ENCODE measurements at places on chromosomes 1 and 21.

GRCh38 chr1:108845991-108846390 lies 10.9 kb downstream of the AKNAD1 start:
- DNase-seq = no peak

DNA sequence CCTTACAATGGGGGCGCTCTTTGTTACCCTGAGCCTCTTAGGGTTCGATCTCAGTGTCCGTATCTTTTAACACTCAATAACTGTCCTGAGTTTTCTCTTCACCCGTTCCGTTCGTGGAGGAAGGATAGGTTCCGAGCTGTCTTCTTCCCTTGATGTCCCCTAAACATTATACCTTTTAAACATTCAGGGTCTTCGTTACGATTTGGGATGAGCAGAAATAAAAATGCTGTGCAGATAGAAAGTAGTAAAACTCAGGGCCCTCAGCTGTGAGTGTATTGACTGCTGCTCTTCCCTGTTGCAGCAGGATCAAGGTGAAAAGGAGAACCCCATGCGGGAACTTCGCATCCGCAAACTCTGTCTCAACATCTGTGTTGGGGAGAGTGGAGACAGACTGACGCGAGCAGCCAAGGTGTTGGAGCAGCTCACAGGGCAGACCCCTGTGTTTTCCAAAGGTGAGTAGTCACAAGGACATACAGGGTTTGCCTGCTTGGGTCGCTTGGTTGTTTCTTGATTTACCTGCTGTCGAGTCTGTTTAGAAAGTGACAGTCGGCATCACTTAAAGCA lies 784 bp downstream of the RPL11 start:
- DNase-seq = no peak

DNA sequence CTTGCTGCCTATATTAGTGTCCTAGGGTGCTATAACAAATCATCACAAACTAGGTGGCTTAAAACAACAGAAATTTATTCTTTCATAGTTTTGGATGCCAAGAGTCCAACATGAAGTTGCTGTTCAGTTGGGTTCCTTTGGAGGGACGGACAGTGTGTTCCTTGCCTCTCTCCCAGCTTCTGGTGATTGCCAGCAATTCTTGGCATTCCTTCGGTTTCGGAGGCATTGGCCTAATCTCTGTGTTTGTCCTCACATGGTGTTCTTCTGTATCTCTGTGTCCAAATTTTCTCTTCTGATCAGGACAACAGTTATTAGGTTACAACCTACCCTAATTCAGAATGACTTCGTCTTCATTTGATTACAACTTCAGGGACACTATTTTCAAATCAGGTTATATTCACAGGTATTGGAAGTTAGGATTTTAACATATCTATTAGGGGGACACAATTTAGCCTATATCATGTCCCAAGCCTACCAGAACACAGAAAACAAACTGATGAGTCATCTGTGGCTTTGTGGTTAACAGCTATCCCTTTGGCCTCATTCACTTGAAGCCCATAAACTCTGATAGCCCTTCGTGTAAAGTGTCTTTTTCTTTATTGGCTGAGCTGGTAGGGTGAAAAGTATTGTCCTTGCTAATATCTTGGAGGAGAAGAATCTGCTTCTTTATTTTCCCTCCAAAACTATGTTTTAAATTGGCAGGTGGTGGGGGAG lies 83.2 kb upstream of the PAPPA2 start:
- no peak for DNase-seq

GRCh38 chr1:186865253-186865652 lies 36.5 kb downstream of the PLA2G4A start:
- DNase-seq = no peak

GRCh38 chr1:89810302-89810701 lies 10.5 kb upstream of the LRRC8D start:
- DNase-seq = no peak

DNA sequence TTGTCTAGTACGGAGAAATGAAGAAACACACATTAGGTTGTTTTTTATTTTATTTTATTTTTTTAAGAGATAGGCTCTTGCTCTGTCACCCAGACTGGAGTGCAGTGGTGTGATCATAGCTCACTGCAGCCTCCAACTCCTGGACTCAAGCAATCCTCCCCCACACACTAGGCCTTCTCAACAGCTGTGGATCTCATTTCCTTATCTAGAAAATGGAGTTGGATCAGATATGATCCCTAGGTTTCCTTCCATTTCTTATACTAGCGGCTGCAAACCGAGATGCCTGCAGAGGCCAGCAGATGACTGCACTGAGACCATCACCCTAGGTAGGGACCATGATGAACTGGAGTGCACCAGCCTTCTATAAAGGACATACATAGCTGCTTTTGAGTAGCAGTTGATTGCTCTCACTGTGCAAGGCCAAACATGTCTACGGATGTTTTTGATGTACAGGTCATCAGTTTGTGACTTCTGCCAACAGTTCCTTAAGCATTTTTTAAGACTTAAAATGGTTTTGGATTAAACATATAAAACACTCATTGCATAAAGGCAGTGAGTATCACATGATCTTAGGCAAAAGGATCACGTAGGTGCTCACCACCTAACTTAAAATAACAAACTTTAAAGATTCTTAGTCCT lies 11.4 kb upstream of the KLHL12 start:
- DNase-seq = no peak

Measured in NCI-H446 (cell line).